Head of caudate nucleus (tissue), 42 donors: ENCODE measurements at places on chromosomes 16 and 17.

DNA sequence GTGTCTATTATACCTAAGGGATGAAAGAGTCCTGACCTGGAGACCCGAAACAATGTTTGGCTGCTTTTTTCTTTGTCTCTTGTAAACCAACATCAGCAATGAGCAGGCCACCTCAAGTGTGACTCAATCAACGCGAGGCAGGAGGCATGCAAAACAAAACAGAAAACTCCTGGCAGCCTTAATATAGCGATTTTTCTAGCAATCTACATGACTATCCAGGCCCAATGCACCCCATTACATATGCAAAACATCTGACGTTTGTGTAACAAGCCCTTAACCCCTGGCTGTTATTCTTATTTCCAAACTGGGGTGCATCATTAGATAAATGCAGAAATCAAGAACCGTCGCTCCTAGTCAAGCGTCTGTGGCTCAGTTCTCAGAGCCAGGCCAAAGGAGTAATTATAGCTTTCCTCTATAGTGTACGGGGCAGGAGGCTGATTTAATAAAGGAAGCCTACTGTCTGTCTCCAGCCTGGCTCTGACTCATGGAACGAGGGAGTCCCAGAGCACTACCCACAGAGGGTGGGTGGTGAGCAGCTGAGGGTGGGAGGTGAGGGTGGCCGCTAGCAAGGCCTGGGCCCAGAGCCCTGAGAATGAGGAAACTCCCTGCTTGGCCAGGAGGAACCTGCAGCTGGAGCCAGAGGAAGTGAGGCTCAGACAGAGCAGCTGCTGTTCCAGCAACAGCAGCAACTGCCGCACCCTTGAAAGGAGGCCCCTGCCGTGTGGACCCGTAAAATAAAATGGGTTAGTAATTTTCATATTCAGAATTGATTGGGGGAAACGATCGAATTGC, 43.9 kb downstream of the CHD9 start:
- peak; percentile 76 for DNase-seq

DNA sequence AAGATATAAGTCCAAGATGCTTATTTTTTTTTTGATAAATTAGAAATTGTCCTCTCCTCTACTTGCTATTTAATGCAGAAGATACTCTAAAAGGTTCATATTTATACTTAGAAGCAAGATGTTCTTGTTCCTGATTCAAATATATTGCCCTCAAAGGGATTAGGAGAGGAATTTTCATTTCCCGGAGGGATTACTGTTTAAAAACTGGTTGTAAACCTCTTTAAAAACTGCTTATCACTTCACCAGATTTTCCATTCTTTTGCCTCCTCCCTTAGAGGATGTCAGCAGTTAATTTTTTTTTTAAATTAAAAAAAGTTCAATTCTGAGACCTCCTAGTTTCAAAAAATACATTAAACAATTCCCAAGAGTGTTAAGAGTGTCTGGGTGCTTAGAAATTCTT, 2.8 kb downstream of the TENT4B start:
- no peak for DNase-seq

DNA sequence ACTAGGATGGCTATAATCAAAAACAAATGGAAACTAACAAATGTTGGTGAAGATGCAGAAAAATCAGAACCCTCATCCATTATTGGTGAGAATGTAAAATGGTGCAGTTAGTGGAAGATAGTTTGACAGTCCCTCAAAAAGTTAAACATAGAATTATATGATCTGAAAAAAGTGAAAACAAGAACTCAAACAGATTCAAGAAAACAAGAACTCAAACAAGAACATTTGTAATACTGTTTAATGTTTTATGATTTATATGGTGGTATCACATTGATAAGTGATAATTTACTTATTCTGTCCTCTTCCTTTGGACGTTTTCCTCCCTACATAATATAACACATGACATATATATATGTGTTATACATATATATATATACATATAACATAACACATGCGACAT, 12.0 kb downstream of the USP31 start:
- DNase-seq, result no peak

DNA sequence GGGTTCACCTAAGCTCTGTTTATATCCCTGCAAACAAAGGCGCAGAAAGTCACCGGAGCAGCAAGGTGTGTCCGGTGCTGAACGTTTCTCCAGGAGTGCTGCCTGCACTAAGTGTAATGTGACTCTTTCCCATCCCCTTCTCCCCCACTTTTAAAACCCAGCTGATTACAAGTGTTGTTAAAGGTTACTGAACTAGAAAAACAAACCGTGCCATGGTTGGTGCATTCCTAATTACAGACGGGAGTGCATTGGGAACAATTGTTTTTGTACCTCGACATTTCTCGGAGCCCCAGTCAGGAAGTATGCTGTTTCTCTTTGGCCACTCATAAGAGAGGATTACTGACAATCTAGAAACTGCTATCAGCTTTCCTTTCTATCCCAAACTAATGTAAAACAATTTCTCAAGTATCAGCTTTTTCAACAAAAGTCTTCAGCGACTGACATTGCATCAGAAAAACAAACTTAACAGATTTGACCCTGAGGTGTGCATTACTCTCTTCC, 441.0 kb upstream of the SALL1 start:
- no peak for DNase-seq

DNA sequence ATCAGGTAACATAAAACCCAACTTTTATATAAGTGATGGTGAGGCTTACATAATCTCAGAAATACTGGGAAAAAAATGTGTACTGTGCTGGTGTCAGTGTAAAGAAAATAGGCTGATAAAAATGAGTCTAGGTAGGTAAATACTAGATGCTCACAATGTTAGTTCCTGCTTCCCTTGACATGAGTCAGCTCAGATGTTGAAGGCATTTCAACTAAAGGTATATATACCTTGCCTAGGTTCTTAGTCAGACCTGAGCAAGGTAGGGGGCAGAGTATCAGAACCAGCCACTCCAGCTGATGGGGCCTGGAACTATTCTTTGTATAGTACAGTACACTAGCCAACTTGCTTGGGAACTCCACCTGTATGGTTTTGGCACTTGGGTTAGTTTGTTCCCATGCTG, 51.0 kb upstream of the CA10 start:
- DNase-seq, result no peak

GRCh38 chr17:49502254-49502653, 7.2 kb downstream of the NGFR start:
- no peak for DNase-seq

GRCh38 chr17:46097497-46097896, 95.7 kb downstream of the KANSL1 start:
- DNase-seq, result no peak

- no peak for DNase-seq
Observed at GRCh38 chr17:44012874-44013273, 1.9 kb downstream of the TMEM101 start.

DNA sequence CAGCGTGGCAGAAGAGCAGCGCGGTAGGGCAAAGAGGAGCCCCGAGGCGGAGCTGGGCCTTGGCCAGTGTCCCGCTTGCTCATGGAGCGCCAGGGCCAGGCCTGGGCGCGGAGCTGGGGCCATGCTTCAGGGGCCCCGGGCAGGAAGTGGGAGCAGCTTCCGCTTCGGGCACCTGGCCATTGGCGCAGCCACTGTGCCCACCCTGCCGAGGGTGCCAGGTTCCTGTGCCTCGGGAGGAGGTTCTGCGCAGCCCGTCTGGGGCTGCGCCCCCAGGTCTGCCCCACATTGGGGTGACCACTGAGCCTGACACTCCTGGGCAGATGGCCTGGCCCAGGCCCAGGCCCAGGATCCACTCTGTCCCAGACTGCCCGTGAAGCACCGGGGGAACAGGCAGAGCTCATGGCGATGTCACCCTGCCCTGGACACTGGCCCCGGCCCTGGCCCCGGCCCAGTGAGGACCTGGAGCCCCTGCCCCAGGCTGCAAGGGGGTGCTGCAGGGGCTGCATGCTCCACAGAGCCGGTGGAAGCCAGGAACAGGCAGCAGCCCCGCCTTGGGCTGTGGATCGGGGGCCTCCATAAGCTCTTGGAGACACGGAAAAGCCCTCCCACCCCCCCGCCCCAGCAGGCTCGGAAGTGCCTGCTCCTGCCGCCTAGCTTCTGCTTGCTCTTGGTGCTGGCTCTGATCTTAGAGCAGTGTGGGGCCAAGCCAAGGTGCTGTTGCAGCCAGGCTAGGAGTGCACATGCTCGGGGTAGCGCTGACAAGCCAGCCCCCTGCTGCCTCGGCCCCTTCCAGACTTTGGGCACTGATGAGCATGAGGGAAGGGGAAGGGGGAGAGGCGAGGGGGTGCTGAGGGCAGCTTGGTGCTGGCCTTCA, 35.9 kb upstream of the FOXJ1 start:
- DNase-seq, result no peak

DNA sequence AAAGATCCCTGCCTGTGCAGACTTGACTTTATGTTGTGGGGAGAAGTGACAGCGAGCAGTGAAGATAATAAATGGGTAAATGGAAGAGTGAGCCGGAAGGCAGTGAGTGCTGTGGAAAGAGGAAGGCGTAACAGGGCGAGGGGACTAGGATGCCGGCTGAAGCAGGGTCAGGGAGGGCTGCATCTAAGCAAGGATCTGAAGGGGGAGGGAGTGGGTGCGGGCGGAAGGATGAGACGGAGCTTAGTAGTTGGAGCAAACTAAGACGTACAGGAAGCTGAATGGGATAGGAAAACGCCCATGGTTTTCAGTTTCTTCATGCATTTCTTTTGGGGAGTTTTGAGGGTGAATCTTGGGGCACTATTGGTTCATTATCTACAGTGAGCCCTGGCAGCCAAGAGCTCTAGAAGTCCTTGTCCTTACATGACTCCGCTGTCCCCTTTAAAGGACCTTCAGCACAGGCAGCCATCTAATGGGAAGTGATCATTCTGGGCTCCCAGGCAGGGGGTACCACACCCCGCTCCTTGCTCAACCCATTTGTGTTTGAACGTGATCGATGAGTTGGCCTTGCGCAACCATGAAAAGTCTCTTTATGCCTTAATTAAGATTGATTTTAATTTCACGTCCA, 10.4 kb upstream of the NAT9 start:
- no peak for DNase-seq

DNA sequence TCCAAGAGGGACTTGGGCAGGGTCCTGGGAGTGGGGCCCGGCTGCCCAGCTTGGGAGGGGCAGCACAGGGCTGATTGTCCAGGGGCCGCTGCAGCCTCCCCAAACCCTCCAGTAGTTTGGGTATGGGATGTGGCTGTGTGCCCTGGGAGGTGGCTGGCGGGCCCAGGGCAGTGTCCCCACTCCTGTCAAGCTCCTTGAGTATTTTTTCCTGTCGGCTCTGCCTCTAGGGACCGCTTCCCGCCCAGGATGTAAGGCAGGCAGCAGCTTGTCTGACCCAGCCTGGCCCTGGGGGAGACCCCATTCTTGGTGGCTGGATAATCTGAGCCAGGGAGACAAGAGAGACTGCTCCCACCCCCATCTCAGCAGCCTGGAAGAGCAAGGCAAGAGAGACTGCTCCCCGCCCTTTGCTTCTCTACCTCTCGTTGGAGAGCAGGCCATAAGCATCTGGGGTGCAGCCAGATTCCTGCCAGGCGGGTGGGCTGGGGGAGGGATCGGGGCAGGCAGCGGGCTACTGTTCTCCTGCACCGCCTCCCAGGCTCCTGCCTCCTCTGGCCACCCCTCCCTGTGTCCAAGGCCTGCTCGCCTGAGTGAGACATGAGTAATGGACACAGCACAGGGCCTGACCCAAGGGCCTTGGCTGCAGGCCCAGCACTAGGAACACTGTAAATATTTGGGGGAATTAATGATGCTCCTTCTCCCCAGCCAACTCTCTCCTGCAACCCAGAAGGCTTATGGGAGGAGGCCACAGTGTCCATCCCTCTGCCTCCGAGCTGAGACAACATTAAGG, 18.4 kb upstream of the ITGA3 start:
- no peak for DNase-seq

- no peak for DNase-seq
Observed at GRCh38 chr17:43528988-43529814, 16.9 kb downstream of the ETV4 start.

- peak; percentile 77 for DNase-seq
Observed at GRCh38 chr16:19294156-19294649, 8.7 kb downstream of the CLEC19A start.

GRCh38 chr17:50330151-50330775, 15.7 kb upstream of the XYLT2 start:
- DNase-seq, result no peak

DNA sequence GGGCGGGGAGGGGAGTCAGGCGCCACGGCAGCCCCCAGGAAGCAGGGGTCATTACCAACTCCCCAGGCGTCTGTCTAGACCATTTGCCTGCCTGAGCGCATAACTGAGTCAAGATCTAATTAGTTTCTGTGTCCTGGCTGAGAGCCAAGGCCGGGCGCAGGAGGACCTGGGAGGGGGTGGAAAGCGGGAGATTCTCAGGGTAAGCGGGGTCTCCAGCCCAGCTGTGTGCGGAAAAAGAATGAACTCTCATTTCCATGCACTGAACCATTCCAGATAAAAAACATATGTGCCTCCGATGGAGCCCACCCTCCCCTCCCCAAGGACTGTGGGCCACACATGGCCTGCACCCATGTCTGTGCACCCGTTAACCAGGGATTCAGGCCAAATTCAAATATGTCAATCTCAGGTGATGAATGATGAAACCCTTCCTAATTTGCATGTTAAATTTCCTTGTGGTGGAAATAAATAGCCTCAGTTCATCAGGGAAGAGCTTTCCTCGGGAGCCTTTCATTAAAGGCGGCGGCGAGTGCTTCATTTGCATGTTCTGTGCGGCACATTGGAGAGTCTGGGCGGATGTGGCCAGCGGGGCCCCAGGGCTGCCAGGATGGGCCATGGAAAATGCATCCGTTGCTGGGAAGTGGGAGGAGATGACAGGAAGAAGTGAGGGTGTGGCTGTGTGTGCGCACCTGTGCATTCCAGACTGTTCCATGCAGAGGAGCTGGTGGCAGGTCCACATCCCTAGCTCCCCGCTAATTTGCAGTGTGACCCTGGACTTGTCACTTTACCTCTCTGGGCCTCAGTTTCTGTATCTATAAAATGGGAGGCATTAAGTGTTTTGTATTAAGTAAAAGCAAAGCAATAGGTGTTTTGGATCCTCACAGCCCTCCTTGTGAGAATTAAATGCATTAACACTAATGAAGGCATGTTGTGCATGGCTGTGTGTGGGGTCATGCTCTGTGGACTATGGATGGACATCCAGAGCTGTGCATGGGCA, 151.1 kb downstream of the SDK2 start:
- DNase-seq, result peak; percentile 11

- no peak for DNase-seq
Observed at GRCh38 chr17:57994436-57994835, 6.4 kb upstream of the VEZF1 start.

DNA sequence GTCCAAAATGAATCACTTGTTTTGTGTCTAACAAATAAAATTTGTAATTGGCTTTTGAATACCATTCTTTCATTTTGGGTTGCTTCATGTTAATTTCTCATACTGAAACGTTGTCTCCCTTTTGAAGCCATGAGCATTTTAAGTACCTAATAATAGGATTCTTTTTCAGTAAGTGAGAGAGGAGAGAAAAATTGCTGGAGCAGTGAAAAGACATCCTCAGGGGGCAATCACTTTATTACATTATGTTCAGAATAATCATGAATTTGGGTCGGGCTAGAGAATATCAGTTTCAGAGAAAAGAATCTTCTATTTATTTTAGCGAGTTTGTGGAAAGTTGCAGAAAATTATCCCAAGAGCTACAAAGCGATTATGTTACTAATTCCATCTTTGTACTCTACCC, 96.8 kb downstream of the CNTNAP4 start:
- DNase-seq, result no peak

GRCh38 chr16:86748652-86749051, 170.3 kb downstream of the FOXL1 start:
- no peak for DNase-seq
